ENCODE measurements at places on chromosomes 1 and 21.

DNA sequence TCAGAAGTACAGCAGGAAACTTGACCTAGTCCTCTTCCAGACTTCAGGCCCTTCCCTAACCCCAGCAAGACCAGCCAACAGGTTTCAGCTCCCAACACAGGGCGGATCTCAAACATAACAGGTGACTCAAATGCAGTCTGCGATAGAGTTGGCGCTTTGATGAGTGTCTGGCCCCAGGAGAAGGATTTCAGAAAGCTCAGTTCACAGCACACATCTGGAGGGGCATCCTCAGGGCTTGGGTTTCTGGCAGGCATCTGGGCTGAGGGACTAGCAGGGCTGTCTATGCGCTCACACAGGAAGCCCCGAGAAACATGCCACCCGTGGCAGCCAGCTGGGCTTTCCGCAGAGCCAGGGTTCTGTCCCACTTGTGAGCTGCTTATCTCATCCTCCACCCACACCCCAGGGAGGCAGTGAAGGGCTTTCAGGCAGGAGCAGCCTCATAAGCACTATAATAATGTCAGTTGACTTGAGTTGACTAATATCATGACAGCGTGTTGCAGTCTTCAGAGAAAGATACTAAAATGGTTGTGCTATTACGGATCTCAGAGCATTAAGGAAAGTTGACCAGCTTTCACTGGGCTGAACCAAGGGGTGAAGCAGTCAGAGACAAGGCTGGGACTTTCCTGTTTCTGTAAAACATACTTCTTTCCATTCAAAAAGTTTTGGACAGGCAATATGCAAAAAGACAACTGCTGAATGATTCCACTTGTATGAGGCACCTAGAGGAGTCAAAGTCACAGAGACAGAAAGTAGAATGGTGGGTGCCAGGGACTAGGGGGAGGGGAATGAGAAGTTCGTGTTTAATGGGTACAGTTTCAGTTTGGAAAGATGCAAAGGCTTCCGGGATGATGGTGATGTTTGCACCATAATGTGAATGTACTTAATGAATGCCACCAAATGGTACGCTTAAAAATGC is 233.0 kb upstream of the IRF2BP2 start:
- DNase-seq, result peak; percentile 60

GRCh38 chr21:23401278-23401677 is 2206.0 kb downstream of the MRPL39 start:
- no peak for DNase-seq

DNA sequence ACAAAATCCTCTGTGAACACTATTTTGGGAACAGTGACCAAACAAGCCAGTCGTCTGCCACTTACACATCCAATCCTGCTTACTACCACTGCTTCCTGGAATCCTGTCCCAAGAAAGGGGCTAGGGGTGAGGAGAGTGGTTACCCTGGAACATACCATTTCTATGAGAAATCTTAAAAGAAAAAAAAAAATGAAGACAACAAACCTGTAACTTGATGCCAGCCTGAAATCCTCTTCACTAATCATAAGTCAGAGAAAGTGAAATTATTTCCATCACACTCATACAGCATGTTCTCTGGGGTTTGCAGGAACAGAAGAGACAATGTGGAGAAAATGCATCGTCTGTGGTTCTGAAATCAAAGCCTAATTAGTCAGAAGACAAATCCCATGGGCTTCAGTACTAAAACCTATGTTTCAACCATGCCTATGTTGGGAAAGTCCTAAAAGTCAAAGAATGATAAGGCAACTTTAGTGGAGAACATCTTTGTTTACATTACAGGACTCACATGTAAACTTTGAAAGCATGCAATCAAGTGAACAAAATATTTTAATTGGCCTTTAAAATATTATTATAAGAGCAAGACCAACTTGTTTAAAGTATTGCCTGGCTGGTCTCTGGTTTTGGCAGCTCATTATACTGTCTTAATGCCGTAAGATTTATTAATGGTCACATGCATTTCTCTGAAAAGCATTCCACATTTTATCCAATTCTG is 220.7 kb downstream of the LTN1 start:
- no peak for DNase-seq

GRCh38 chr1:183619781-183620180 is 15.8 kb downstream of the ARPC5 start:
- no peak for DNase-seq

DNA sequence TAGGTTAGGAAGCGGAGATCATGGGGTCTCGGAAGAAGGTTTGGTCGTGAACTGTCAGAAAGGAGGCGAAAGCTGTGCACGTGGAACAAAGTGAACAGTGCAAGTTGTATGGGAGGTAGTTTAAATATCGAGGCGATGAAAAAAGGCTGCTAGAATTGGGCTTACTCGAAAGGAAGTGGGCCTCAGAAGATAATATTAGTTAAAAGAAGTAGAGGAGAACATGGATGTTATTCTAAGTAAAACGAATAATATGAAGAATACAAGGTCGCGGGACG is 571 bp downstream of the WDR3 start:
- no peak for DNase-seq

DNA sequence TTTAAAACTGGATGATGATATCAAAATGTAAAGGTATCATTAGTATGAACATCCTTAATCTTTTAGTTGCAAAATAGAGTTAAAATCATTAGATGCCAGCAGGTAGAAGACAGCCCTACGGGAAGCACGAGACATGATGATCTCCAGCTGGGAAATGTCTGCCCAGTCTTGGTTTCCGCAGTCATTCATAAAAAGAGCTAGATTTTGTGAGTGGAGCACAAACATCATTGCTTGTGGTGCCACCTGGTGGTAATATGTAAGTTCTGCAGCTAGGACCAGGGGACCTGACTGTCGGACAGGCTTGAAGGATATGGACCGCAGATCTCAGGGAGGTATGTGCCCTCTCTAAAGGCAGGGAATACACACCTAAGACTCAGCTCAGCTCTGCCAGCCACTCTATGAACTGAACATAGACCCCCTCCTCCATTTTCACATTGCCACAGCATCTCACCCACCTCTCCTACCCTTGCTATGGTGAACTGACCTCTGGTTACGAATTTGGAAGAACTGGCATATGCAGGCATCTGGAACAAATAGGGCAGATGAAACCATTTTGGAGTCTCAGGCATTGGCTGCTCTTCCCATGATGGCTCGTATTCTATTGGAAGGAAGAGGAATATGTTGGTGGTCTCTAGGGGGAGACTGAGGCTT is 9.2 kb downstream of the FCMR start:
- peak; percentile 23 for DNase-seq

GRCh38 chr1:2050461-2050792 is 216 bp downstream of the PRKCZ start:
- DNase-seq, result no peak

DNA sequence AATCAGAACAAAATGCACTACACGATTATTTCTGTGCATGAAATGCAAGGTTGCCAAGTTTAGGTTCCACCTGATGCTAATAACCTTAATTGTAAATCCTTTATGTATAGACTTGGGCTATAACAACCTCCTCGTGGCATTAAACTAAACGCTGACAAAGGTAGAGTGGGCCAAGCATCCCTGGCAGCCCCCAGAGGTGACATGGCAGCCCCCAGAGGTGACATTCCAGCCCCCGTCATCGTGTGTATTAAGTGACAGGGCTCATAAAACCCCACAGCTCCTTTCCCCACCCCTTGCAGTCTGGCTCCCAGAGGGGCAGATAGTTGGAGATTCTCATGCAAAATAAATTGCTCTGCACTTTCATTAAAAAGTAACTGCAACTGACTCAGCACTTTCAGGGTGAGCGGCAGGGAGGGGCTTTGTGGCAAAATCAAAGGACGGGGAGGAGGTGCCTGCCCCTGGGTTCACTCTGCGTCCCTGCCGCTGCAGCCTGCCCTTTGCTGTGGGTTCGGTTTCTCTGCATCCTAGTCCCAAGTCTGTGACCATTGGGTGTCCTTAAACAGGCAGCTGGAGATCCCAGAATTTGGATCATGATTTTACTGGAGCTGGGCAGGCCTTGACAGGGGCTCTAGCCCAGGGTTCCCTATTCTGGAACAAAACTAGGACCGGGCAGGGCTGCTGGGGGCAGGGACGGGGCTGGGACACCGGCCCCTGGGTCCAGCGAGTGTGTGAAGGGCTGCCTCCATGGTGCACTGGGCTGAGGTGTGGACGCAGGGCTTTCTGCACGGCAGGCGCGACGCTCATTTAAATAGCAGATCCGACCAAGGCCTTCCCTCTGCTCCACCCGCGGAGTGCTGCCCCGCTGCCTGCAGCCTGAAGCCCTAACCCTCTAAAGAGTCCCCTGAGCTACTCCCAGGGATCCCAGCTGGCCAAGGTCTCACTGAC is 234.9 kb upstream of the VAMP3 start:
- no peak for DNase-seq

DNA sequence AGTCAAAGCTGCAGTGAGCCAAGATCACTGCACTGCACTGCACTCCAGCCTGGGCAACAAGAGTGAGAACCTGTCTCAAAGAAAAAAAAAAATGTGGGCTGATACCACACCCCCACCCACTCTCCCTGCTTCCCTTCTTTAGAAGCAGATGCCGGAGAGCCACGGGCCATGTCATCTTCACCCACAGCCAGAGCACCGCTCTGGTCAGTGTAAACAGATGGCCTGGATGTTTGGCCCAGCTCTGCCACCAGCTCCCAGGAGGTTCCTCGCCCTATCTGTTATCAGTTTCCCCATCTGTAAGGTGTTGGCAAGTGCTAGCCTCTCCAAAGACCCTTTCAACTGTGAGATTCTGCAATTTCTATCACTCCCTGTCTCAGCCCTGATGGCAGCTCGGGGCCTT is 11.9 kb upstream of the ADGRB2 start:
- no peak for DNase-seq

DNA sequence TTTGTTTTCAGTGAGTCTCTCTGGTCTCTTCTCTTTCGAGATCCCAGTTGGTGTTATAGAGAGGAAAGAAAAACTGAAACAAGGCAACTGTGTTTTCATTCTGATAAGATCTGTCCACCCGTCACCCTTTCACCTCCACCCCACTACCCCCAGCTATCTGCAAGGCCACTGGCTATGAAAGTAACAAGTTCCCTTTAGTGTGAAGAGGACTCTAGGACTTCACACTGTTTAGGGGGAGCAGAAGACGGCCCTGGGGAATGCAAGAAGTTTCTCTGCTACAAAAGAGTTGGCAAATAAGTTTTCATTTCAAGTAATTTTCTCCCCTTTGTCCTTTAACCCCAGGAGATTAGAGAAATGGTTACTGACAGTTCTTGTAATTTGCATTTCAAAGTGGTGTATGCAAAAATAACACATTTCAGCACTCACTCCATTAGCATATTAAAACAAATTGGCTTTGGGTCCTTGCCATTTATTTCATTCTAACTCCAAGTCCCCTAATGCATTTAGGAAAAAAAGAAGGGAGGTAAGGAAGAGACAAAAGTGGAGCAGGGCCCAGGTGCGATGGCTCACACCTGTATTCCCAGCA is 79.6 kb upstream of the PPM1J start:
- DNase-seq, result no peak

GRCh38 chr1:244102046-244102445 is 51.0 kb downstream of the ZBTB18 start:
- no peak for DNase-seq

DNA sequence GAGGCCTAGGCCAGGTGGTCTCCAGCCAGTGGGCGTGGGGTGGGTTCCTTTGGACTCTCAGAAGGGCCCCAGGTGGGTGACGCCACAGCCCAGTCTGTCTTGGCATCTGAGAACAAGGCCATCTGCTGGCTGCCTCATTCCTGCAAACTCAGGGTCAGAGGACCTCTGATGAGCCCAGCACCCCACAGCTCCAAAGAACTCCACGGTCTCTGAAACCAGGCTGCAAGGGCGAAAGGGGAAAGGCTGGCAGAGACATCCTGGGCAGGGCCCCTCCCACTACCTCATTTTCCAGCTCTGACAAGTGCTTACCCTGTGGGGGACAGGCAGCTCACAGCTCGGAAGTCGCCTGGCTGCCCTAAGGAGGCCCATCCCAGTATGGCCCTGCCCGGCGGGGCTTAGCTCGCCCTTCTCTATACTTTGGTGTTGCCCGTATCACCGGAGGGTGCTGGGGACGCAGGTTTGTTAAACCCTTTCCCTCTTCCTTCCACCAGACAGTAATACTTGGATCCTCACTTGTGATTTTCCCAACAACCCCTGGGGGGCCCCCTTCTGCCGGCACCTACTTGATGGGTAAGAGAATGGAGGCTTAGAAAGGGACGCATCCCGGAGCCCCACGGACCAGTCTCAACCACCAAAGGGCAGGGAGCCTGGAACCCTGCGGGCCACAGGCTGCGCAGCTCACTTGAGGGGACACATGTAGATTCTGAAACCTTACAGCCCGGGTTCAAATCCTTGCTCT is 10.9 kb upstream of the EDN2 start:
- no peak for DNase-seq

DNA sequence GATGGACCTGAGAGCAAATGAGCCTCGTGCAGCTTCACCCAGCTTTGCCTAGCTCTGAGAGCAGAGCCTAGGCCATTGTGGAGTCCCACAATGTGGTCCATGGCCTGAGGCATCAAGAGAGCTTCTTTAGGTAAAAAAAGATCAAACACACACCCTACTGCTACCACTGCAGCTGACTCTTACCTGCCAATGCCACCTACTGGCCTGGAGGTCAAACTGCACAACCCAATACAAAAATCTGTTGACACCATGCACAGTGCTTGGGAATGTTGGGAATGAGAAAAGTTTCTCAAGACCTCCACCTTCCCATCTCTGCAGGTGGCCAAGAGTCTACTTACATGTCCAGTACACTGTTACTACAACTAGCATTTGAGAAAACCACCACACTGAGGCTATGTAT is 60.6 kb downstream of the UCHL5 start:
- DNase-seq, result no peak

GRCh38 chr21:36134803-36135390 is at the start of gene CBR3:
CBR3 (plus strand) TSS chr21:36135079; CDS start chr21:36135193, 114 bp downstream.
- DNase-seq, result no peak
